ENCODE measurements at places on chromosomes 2 and 18.
A peak's percentile ranks its signal among the peaks of the same experiment; 100 is the strongest.

DNA sequence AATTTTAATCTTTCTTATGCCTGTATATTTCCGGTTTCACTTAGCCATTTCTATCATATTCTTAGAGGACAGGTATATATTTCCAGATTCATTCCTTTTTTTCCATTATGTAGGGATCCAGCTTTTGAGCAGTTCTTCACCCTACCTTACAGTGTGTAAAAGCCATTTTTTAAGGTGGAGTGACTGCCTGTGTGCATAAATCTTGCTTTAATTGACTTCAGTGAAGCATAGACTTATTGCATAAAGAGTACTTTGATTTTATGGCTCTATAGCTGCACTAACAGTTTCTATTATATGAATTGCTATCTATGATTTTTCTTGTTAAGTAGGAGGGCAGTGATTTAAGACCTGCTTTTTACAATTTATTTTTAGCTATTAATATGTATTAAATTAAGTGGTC lies 132.6 kb downstream of the NYAP2 start:
- no peak for DNase-seq

GRCh38 chr18:31819106-31819924 lies 58.6 kb upstream of the SLC25A52 start:
- peak; percentile 82 for DNase-seq

GRCh38 chr18:57813245-57813644 lies 10.1 kb upstream of the ATP8B1 start:
- DNase-seq = no peak

DNA sequence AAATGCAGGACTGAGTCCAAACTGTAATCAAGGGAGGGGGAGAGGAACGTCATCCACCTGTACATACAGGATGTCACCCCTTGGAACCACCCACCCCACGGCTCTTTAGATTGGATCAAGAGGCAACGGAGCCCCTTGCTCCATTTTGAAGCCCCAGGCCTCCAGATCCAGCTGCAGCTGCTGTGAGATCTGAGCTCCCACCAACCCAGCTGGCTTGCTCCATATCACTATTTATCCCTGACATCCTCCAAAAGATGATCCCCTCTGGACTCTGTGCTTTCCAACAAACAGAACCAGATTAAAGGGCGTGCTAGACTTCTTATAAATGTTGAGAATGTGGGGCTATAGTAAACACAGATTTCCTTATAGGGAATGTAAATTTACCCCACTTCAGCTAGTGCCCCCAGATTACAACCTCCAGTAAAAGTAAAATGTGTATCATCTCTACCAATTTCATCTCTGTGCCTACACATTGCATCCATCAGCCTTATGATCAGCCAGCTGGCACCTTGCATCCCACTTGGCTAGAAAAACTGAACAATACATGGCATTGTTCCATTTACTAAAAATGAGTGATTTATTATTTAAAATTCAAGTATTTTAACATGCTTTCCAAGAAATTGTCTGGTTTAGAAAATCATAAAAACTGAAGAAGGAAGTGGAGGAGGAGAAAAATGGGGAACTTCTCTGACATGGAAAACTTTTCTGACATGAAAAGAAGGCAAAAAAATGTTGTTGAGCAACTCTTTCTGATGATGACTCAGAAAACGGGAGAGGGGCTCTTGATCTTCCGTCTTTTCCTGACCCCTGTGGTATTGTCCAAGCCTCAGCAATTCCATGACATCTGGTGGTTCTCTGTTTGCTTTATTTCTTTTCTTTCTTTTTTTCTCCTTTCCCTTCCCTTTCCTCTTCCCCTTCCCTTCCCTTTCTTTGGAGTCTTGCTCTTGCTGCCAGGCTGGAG lies 262.6 kb upstream of the THUMPD2 start:
- DNase-seq = no peak

GRCh38 chr2:149537092-149537726 lies 50.4 kb downstream of the MMADHC start:
- DNase-seq = no peak

GRCh38 chr2:234169674-234170073 lies 119.2 kb downstream of the SPP2 start:
- DNase-seq = no peak

- DNase-seq = no peak
These were observed 2.2 kb upstream of the IWS1 start for GRCh38 chr2:127528487-127528886.

DNA sequence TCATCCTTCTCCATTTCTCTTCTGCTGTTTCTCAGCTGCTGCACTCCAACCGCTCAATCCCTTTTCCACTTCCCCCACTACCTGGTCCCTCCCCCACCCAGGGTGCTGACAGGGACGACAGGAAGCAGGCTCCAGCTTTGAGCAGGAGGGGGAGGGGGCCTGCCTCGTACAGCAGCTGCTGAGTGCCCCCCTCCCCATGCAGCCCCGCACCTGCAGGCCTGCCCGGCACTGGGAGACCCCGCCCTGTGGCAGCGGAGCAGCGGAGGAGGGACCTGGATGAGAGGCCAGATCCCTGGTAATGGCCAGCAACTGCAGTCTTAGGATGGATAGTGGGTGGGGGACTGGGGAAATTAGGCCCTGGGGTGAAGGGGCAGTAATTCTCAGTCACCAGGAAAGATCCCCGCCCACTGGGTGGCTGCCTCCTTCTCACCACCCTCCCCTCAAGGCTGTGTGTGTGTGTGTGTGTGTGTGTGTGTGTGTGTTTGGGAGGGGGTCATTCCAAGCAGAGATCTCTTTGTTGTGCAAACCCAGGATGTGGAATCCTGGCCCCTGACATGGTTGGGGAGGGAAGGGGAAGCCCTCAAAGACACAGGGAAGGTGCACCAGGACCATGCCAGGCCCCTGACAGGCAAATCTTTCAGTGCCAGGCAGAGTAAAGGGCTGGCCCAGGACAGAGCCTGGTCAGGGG lies 6.8 kb upstream of the CRYBA2 start:
- no peak for DNase-seq

GRCh38 chr18:56044239-56044638 lies 456.2 kb upstream of the TCF4 start:
- DNase-seq = no peak

DNA sequence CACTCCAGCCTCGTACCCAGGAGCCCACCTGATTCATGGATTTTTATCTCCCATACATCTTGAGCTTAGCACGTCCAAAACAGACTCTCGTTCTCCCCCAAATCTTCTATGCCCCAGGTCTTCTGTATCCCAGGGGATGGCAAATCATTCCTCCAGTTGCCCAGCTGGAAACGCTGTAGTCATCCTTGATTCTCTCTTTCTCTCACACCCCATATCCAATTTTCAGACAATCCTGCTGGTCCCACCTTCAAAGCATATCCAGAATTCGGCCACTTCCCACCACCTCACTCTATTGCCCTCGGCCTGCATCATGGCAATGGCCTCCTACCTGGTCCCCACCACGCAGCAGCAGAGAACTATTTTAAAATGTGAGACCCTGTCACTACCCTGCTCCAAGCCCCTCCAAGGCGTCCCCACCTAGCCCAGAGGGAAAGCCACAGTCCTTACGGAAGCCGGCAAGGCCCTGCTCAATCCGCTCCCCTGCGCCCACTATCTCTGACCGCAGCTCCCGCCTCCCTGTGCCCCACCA lies 1.4 kb upstream of the GRHL1 start:
- DNase-seq = no peak
